ENCODE measurements at places on chromosomes 4 and X.

DNA sequence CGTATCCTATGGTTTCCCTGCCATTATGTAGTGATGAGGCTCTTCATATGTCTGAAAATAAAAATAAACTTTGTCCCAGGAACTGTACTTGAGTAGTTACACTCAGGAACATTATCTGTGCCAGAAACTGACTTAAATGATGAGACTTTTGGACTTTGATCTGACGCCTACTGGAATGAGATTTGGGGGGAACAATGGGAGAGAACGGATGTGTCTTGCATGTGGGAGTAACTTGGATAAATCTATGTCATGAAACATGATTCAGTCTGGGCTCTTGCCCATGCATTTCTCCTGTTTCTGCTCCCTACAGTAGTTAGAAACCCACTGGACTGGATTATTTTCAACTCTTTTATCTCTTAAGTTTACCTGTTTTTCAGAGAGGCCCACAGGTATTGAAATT, 2351.4 kb downstream of the PCDH7 start:
- DNase-seq = no peak

DNA sequence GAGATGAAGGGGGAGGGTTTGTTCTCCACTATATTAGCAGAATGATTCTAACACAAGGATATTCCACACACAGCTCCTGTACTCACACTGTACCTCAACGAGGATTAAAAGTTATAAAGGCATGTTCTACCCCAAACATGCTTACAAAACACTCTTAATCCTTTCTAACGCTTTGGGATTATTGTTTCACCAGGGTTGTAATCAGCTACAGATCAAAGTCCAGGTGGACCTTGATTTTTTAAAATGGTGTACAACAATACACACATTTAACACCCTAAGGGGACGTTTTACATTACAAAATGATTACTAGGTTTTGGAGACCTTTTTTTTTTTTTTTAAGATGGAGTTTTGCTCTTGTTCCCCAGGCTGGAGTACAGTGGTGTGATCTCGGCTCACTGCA, 50.3 kb upstream of the MAP3K15 start:
- no peak for DNase-seq

DNA sequence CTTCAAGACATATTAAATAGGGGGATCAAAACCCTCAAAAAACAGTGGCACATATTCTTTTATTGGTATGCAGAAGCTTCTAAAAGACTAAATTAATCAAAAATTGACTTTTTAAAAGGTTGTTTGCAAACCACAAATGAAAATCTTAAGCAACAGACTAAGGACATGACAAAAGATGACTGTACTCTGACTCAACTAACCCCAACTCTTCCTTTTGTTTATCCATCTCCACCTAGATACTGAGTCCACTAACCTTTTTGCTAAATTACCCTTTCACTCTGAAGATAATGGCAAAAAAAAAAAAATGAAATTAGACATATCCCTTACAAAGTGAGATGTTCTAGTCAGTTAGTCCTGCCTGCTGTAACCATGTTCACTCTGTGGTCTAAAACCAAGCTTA, 91.6 kb upstream of the NLRP2B start:
- DNase-seq = no peak

DNA sequence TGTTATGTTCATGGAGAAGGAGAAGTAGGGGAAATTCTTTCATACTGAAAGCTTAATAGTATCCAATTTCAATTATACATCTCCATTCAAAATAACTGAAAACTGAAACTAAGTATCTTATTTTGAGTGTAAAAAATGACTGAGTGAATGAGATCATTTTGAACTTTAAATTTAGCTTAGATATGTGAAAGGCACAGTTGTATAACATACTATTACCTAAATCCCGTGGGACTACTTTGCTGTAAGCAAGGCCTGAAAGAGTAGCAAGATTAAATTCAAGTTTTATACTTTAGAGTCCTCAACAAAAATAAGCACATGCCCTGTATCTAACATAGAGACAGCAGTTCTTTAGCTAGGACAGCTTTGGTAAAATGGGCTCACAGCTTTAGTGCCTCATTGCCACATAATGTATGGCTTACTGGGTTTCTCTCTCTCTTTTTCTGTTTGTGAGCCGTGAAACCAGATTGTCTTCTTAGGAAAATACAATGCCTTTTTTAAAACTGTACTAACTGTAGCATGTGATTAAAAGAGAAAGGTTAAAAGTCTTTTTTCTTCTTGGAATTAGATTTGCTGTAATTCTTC, 43.2 kb downstream of the GSTCD start:
- no peak for DNase-seq

GRCh38 chrX:17854531-17854930, 6.6 kb downstream of the RAI2 start:
- no peak for DNase-seq

GRCh38 chr4:77360451-77360850, 203.4 kb downstream of the CCNG2 start:
- DNase-seq = no peak

GRCh38 chr4:61531188-61531587, 331.1 kb downstream of the ADGRL3 start:
- no peak for DNase-seq
